Activated CD4-positive, alpha-beta T cell treated with anti-CD3 and anti-CD28 coated beads, Interleukin-2, amount 10 ng/mL, durations not matched to agents 24 days and 14 days (primary cell): ENCODE measurements at places on chromosomes 5 and 9. TPM values are rescaled to one million over a fixed set of nuclear protein-coding genes. Genes with fewer than 3 reads are reported as not detected.

GRCh38 chr5:72673623-72674022, 142.8 kb upstream of the TNPO1 start:
- DNase-seq = no peak
- H3K27ac ChIP-seq = no peak overlapping the region
- H3K27me3 ChIP-seq = peaks cover 5% of the 10 kb centered on the region
- H3K4me3 ChIP-seq = no peak overlapping the region

GRCh38 chr5:163094492-163095180, 342.8 kb upstream of the CCNG1 start:
- no peaks in the 10 kb centered on the region for H3K4me1 ChIP-seq
- no peaks in the 10 kb centered on the region for H3K27me3 ChIP-seq
- no peak overlapping the region for H3K4me3 ChIP-seq
- H3K27ac ChIP-seq = no peak overlapping the region
- no peak for DNase-seq
- H3K36me3 ChIP-seq = no peaks in the 10 kb centered on the region

DNA sequence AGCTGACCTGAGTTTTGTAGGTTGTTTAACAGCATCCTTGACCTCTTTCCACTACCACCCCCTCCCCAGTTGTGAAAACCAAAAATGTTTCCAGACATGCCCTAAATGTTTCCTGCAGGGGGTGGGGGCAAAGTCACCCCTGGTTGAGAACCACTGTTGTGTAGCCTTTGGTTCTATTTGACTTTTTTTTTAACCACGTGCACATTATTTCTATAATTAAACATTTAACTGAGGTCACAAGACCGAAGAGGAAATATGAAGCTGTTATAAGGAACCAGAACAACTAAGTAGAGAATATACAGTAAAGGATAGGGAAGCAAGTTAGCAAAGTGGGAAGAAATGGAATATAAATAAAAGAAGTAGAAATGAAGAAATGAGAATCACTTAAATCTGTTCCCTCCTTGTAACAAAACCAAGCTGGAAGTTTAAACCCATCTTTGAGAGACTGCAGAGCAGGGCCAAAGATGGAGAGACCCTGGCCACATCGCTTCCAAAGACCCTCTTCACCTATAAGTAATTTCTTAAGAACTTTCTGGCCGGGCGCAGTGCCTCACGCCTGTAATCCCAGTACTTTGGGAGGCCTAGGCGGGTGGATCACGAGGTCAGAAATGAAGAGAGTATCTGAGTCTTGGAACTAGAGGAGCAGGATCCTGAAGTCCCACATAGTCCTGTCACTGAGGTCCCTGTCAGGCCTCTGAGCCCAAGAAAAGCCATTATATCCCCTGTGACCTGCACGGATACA, 14.4 kb downstream of the SIT1 start:
- no peak overlapping the region for H3K4me3 ChIP-seq
- H3K4me1 ChIP-seq = peaks cover 48% of the 10 kb centered on the region
- peak overlapping the region; percentile 59 for H3K27ac ChIP-seq
- peaks cover 16% of the 10 kb centered on the region for H3K36me3 ChIP-seq
- DNase-seq = no peak
- H3K27me3 ChIP-seq = no peaks in the 10 kb centered on the region

- no peak overlapping the region for H3K4me3 ChIP-seq
- no peaks in the 10 kb centered on the region for H3K27me3 ChIP-seq
- H3K36me3 ChIP-seq = no peaks in the 10 kb centered on the region
- no peak overlapping the region for H3K27ac ChIP-seq
- no peak for DNase-seq
Measured at GRCh38 chr5:36482812-36483211, 123.6 kb upstream of the SLC1A3 start.

GRCh38 chr9:111970827-111971226, 74.2 kb downstream of the UGCG start:
- no peak overlapping the region for H3K4me3 ChIP-seq
- no peak for DNase-seq
- H3K36me3 ChIP-seq = no peaks in the 10 kb centered on the region
- no peak overlapping the region for H3K27ac ChIP-seq
- no peaks in the 10 kb centered on the region for H3K4me1 ChIP-seq

DNA sequence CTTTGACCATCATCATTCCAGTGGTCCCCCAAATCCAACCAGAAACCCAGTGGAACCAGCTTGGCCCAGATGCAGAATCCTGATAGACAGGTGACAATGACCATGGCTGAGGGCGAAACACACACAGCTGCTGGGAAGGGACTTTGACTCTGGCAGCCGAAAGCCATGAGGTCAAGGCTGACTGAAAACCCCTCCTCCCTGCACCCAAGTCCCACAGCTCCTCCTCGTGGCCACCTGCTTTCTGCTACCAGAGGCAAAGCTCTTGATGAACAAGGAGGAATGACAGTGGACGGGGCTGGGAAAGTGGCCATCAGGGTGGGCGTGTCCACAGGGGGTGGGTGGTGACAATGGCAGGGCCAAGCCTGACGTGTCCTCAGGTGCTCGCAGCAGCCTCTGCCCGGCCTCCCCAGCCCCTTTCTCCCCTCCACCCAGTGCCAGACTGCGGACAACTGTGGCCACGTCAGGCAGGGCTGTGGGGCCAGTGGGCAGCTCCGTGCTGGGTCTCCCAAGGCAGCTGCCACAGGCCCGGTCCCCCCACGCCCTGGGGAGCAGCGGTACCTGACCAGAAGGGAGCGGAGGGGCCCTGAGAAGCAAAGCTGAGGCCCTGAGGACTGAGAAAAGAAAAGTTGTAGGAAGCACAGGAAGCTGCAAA, 30.8 kb upstream of the SARDH start:
- H3K27ac ChIP-seq = no peak overlapping the region
- DNase-seq = no peak
- no peaks in the 10 kb centered on the region for H3K36me3 ChIP-seq
- H3K4me1 ChIP-seq = no peaks in the 10 kb centered on the region

GRCh38 chr5:57509501-57510260, 27.1 kb upstream of the ACTBL2 start:
- no peak overlapping the region for H3K4me3 ChIP-seq
- H3K27ac ChIP-seq = no peak overlapping the region
- H3K4me1 ChIP-seq = no peaks in the 10 kb centered on the region
- no peak for DNase-seq
- no peaks in the 10 kb centered on the region for H3K36me3 ChIP-seq

- no peak overlapping the region for H3K4me3 ChIP-seq
- no peaks in the 10 kb centered on the region for H3K36me3 ChIP-seq
- peaks cover 3% of the 10 kb centered on the region for H3K27me3 ChIP-seq
- peaks cover 2% of the 10 kb centered on the region for H3K4me1 ChIP-seq
- no peak overlapping the region for H3K27ac ChIP-seq
Measured at GRCh38 chr9:114083666-114084065, 5.6 kb upstream of the AMBP start.

DNA sequence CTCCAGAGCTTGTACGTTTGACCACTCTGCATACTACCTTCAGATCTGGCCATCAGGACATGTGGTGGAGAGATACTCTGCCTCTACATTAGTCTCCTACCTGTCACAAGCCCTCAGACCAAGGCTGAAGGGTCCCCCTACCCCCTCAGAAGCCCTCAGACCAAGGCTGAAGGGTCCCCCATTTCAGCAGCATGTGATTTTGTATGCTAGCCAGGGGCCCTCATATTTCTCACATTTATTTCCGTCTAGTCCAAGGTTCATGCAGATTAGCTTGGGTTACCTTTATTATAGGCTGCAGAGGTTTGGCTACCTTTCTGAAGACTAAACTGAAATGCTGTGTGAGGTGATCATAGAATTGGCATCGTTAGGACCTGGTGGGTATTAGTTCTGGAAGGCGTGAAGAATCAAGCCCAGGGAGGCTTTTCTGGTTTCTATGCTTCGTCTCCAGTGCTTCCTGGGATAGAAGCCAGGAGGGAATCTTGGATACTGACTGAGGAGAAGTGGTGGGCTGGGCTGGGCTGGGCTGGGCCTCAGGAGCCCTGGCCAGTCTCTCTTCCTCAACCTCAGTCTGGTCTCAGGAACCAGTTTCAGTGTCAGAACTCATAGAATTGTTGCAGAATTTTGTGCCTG, 2.8 kb downstream of the SMIM32 start:
- H3K27me3 ChIP-seq = peaks cover 44% of the 10 kb centered on the region
- DNase-seq = no peak
- H3K4me1 ChIP-seq = no peaks in the 10 kb centered on the region
- H3K4me3 ChIP-seq = no peak overlapping the region
- peaks cover 2% of the 10 kb centered on the region for H3K36me3 ChIP-seq

DNA sequence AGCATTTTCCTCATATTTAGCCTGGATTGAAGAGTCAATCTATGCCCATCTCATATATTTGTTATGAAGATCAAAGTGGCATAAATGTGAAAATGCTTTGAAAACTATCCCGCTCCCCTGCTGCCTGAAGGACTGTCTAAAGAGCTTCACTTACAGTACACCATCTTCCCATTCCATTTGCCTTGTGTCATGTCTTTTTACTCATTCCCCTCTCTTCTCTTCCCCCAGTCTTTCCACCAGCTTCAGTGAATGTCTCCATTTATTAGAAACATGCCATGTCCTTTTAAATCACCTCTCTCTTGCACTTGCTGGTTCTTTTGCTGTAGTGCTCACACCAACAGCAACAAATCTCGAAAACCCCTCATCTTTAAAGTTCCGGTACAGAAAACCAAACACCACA, 192.7 kb upstream of the SGCD start:
- no peaks in the 10 kb centered on the region for H3K27me3 ChIP-seq
- no peak overlapping the region for H3K4me3 ChIP-seq
- H3K4me1 ChIP-seq = no peaks in the 10 kb centered on the region
- peak; percentile 14 for DNase-seq

- H3K27me3 ChIP-seq = no peaks in the 10 kb centered on the region
- H3K27ac ChIP-seq = no peak overlapping the region
- H3K4me1 ChIP-seq = no peaks in the 10 kb centered on the region
- H3K36me3 ChIP-seq = no peaks in the 10 kb centered on the region
- no peak overlapping the region for H3K4me3 ChIP-seq
Measured at GRCh38 chr5:106376522-106376921, 1294.2 kb downstream of the EFNA5 start.

- H3K27ac ChIP-seq = no peak overlapping the region
- no peaks in the 10 kb centered on the region for H3K36me3 ChIP-seq
- no peak overlapping the region for H3K4me3 ChIP-seq
- peaks cover 2% of the 10 kb centered on the region for H3K27me3 ChIP-seq
- peaks cover 3% of the 10 kb centered on the region for H3K4me1 ChIP-seq
- DNase-seq = no peak
Measured at GRCh38 chr9:130364619-130365322, 80.0 kb upstream of the ASS1 start.

- H3K27me3 ChIP-seq = no peaks in the 10 kb centered on the region
- peaks cover 14% of the 10 kb centered on the region for H3K4me1 ChIP-seq
- H3K36me3 ChIP-seq = peaks cover 34% of the 10 kb centered on the region
- H3K27ac ChIP-seq = no peak overlapping the region
- H3K4me3 ChIP-seq = no peak overlapping the region
- DNase-seq = no peak
Measured at GRCh38 chr9:5568868-5569267, 58.5 kb downstream of the PDCD1LG2 start.

- H3K36me3 ChIP-seq = no peaks in the 10 kb centered on the region
- no peak overlapping the region for H3K27ac ChIP-seq
- no peaks in the 10 kb centered on the region for H3K4me1 ChIP-seq
- no peaks in the 10 kb centered on the region for H3K27me3 ChIP-seq
- DNase-seq = no peak
Measured at GRCh38 chr9:13378154-13378553, 98.7 kb upstream of the MPDZ start.

DNA sequence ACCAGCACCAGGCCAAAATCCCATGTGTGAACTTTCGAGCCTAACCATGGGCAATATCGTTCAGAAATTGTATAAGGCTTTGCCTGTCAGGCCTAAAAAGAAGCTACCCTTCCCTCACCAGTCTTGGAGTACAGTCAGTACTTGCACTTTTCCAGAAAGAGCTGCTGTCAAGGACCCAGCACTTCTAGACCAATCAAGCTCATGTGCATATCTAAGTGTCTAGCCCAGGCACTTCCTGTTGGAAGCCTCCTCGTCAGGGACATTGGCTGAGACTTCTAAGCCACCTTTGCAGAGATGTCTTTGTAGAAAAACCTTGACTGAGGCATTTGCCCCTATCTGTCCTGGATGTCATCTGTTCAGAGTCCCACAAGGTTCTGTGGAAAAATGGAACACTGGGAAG, 1930.5 kb downstream of the EFNA5 start:
- no peak overlapping the region for H3K4me3 ChIP-seq
- no peaks in the 10 kb centered on the region for H3K27me3 ChIP-seq
- no peak for DNase-seq
- H3K27ac ChIP-seq = no peak overlapping the region

DNA sequence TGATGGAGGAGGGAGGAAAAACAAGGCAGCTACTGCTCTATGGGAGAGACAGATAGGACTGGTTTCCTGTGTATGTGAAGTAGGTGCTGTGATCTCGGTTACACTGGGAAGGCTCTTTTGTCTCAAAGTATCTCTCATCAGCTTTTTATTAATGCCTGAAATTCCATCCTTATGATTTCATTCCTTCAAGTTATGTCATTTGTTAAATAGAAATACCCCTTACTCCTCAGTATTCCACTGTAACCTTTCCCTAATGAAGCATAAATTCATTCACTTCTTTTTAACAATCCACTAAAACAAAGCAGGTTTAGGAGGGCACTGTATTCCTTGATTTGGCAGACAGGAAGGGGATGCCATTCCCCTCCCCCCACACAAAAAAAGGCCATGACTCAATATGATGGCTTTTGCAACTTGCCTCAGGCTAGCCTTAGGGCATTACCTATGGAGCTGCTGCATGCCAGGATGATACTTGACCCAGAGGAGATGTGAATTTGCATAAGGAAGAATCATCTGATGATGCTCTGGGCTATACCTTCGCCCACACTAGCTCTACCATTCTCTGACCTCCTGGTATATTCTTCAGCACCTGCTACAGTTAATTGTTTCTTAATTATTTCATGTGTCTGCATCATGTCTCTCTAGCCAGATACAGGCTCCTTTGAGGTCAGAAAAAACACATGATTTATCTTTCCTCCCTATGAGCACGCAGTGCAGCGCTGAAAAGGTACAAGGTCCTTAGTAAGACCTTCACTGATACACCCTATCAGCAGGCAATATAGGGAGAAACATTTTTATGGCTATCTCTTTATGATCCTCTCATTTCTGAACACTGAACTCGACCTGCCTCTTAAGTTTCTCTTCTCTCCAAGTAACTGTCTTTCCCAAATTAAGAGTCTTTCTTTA, 26.3 kb downstream of the NR3C1 start:
- H3K4me3 ChIP-seq = no peak overlapping the region
- H3K27me3 ChIP-seq = no peaks in the 10 kb centered on the region
- peaks cover 41% of the 10 kb centered on the region for H3K4me1 ChIP-seq
- no peak for DNase-seq
- H3K27ac ChIP-seq = no peak overlapping the region

GRCh38 chr5:73899916-73900315, 273.9 kb downstream of the ARHGEF28 start:
- no peaks in the 10 kb centered on the region for H3K36me3 ChIP-seq
- H3K4me1 ChIP-seq = peaks cover 10% of the 10 kb centered on the region
- H3K27me3 ChIP-seq = peaks cover 32% of the 10 kb centered on the region
- H3K4me3 ChIP-seq = no peak overlapping the region
- DNase-seq = peak; percentile 4
- H3K27ac ChIP-seq = no peak overlapping the region

The DNAJB5 gene
- 7.7 and 10.6 TPM in 2 replicates for total RNA-seq

The SPATA9 gene
- not detected in 2 replicates for total RNA-seq

The IL12B gene
- total RNA-seq = not detected in 2 replicates

The SV2C gene
- total RNA-seq = not detected in 2 replicates

The LCN9 gene
- not detected in 2 replicates for total RNA-seq

The IFNE gene
- not detected in 2 replicates for total RNA-seq

The TMEM171 gene
- not detected in 2 replicates for total RNA-seq

The CD274 gene
- total RNA-seq = 52.1 and 57.6 TPM in 2 replicates
